Neuronal stem cell (in vitro differentiated cells): ENCODE measurements at places on chromosomes 11 and 22.
A peak's percentile ranks its signal among the peaks of the same experiment; 100 is the strongest.

GRCh38 chr11:29171360-29171950 is 845.4 kb downstream of the KCNA4 start:
- DNase-seq: no peak

- no peak for DNase-seq
Measured at GRCh38 chr11:92875473-92875872, 94.0 kb upstream of the MTNR1B start.

GRCh38 chr22:47796128-47796908 is 1033.9 kb downstream of the TBC1D22A start:
- DNase-seq: no peak

- no peak for DNase-seq
Measured at GRCh38 chr11:16193897-16194381, 162.4 kb downstream of the SOX6 start.

DNA sequence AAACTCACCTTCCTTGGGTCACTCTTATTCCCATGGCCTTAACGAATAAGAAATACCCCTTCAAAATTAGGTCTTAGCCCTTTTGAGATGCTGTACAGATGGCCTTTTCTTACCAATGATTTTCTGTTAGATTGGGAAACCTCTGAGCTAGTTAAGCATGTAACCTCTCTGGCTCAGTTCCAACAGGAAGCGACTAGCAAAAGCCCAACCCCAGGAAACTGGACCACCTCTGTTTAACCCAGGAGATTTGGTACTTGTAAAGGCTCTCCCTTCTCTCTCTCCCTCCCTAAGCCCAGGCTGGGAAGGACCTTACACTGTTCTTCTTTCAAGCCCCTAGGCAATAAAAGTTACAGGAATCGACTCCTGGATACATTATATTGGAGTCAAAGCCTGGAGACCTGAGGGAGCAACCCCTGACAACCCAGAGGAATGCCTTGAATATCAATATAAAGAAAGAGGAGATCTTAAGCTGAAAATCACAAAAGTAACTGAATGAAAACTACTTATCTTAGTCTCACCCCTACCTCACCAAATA is 11.7 kb downstream of the APIP start:
- no peak for DNase-seq

DNA sequence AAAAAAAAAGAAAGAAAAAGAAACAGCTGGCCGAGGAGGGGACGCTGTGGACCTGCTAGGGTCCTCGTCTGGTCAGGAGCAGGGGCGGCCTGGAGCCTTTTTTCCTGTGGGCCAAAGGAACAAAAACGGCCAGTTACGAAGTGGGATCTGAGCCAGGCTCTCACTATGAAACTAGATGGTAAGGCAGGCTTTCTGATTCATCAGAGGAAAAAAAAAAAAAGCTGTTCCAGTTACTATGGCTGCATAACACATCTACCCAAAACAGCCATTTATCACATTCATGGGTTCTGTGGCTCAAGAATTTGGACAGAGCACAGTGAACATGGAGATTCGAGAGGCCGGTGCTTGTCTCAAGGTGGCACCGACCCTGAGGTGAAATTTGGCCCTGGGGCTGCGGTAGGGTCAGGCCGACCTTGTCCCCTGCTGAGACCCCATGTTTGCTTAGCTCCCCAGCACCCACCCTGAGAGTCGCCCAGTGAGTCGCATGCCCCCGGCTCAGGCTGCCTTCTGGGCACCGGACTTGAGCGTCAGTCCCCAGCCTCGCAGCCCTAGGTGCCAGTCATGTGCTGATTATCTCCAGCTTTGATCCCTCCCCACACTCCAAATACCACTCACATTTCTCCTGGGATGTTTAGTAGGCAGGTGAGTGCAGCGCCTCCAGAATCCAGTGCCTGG is 34.2 kb downstream of the MRGPRD start:
- DNase-seq: no peak

GRCh38 chr22:35601743-35602615 is 15.2 kb downstream of the MB start:
- DNase-seq: no peak

- DNase-seq: no peak
Measured at GRCh38 chr11:88474655-88475054, 137.1 kb upstream of the CTSC start.

GRCh38 chr11:113249491-113249763 is 65.0 kb upstream of the TTC12 start:
- DNase-seq: no peak

GRCh38 chr11:69635804-69636511 is 5.0 kb upstream of the CCND1 start:
- DNase-seq: no peak

DNA sequence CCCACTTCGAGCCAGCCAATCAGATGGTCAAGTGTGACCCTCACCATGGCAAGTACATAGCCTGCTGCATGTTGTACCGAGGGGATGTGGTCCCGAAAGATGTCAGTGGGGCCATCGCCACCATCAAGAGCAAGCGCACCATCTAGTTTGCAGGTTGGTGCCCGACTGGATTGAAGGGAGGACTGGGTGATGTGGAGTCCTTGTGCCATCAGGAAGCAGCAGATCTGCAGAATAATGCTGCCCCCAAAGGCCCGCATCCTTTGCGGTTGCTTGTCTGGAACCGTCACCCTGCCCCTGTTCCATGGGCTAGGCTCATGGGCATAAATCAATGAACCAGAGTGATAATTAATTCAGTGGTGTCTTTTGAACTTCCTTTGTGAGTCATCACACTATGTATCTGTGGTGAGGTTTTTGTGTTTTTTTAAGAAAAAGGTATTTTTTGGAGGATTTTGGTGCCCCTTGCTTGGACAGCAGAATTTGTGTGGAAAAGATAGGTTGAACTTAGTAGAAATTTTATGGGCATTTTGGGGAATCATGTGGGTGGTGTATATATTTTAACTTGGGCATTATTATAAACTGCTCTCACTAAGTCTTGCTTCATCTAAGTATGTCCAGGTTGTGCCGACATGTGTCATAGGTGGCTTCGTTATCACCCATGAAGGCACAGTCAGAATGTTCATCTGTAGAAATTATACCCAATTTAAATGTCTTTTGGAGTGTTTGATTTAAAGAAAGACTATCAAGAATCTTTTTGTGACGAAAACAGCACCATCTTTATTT is 22.3 kb downstream of the LRRC74B start:
- DNase-seq: no peak

- no peak for DNase-seq
Measured at GRCh38 chr11:77660947-77661346, 23.4 kb upstream of the CLNS1A start.

DNA sequence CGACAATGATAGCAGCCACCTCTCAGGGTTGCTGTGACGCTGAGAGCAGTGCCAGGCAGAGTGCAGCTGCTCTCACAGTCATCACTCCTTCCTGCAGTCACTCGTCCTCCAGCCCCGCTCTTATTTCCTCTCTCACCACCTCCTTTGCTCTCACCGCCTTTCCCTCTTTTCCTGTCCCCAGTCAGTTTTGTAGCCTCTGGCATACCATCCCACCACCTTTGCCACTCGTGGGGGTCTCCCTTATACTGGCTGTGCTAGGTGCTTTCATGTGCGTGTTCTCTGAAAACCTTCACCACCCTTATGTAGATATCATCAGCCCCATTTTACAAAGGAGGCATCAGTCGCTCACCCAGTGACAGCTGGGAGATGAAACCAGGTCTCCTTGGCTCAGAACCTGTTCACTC is 19.3 kb upstream of the ST3GAL4 start:
- DNase-seq: no peak

- DNase-seq: no peak
Measured at GRCh38 chr11:103358251-103358650, 249.0 kb downstream of the DYNC2H1 start.

- no peak for DNase-seq
Measured at GRCh38 chr22:23305922-23306374, 125.6 kb downstream of the BCR start.

DNA sequence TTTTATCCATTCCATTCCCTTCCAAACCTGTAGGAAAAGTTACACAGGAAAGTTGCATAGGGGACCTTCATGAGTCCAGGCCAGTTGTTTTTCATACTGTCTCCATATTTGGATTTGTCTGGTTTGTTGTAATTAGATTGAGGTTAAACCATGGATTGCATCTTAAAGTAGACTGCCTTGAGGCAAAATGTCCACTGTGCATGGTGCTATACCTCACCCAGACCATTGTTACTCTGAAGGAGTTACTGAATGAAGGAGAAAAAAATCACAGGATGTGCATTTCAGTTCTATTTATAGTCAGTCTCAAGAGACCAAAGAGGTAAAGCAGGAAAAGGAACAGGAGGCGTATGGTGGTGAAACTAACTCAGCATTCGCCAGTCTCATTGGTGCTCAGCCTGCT is 29.6 kb upstream of the L3MBTL2 start:
- DNase-seq: no peak

- no peak for DNase-seq
Measured at GRCh38 chr11:91158891-91159537, 936.2 kb upstream of the CHORDC1 start.

- no peak for DNase-seq
Measured at GRCh38 chr22:42820045-42820763, 36.9 kb downstream of the ARFGAP3 start.

GRCh38 chr11:104164028-104164520 is at the start of gene PDGFD:
PDGFD (minus strand) TSS chr11:104164147.
- peak; percentile 78 for DNase-seq

- DNase-seq: no peak
Measured at GRCh38 chr11:68721075-68721474, 30.2 kb downstream of the TESMIN start.

- DNase-seq: peak; percentile 49
Measured at GRCh38 chr22:46803031-46803880, 40.8 kb downstream of the TBC1D22A start.

- DNase-seq: no peak
Measured at GRCh38 chr11:1422481-1422880, 32.7 kb downstream of the BRSK2 start.

DNA sequence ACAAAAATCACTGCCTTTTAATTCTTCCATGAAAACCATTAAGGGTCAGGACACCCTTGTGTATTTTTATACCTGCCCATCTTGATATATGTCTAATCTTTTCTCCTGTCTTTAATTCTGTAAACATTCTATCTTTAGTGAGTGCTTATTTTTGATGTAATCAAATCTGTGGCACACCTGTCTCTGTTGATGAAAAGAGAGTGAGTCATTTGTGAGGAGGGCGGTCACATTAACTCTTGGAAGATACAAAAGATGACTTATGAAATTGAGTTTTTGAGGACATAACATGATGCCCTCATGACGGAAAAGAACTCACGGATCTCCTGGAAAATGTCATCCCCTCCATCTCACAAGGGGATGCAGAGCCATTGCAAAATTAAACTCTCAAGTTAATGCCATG is 206.5 kb upstream of the PGR start:
- no peak for DNase-seq

DNA sequence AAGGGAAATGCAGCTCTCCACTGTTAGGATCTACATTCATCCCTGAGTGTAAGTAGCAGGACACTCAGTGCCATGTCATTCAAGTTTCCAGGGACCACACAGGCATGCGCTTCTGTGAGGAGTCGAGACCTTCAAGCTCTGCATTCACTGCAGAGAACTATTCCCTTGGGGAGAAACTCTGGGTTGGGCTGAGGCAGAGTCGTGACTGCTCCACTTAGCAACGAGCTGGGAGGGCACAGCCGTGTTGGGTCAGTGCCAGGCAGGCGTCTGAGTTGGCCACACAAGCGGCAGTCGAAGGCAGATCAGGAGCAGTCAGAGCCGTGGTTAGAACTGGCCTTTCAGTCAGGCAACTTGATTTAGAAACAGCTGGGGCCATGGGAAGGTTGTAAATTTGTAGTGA is 14.7 kb downstream of the MPEG1 start:
- DNase-seq: no peak

- no peak for DNase-seq
Measured at GRCh38 chr11:2811206-2812091, 74.1 kb downstream of the CDKN1C start.

- no peak for DNase-seq
Measured at GRCh38 chr11:1234054-1234720, 11.3 kb downstream of the MUC5B start.

DNA sequence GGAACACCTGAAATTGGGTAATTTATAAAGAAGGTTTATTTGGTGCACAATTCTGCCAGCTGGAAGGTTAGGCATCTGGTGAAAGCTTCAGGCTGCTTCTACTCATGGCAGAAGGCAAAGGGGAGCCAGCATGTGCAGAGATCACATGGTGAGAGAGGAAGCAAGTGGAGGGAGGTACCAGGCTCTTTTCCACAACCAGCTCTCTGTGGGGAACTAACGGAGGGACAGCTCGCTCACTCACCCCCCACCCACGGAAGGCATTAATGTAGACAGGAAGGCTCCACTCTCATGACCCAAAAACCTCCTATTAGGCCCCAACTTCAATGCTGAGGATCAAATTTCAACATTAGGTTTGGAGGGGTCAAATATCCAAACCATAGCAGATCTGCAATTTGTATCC is 75.6 kb upstream of the ARHGAP32 start:
- DNase-seq: no peak

DNA sequence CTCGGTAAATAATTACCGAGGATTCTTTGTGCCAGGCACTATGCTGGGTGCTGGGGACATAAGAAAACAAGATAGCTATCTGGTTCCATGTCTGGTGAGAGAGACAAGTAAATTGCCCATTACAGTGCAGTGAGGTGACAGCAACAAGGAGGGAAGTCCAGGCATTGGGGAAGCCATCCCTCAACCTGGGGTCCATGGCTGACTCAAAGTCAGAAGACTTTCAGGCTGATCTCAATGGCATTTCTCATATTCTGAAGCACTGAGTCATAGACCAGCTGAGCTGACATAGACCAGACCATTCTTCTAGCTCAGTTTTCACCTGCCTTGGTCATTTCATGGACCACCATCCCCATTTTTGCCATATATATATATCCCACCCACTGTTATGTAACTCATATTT is 158.8 kb downstream of the TTC17 start:
- DNase-seq: no peak

DNA sequence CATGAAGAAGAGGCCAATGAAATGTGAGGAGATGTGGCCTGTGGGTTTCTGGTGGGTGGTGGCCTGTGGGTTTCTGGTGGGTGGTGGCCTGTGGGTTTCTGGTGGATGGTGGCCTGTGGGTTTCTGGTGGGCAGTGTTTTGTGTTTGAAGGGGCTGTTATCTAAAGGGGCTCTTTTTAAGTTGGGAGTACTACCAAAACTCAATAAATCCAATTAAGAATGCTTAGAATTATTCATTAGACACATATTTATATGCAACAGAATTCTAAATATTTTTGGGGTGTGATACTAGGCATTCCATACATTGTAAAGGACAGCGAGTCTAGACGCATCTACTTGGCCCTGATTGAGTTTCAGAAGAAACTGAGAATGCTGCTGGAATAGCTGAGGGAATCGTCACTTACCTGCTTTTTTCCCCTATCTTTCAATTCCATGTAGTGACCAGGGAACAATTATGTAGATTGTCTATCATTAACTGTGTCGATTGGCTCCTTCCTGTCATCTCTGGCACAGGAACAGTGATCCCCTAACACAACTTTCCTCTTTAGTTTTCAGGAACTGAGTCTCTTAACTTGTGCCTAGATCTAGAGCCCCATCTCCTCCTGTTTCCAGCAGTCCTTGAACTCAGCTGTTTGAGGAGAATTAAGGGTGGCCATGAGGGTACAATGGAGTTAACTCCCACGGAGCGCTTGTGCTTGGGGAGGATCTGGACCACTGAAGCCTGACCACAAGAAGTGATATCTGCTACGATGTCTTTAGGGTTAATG is 37.3 kb upstream of the TOP3B start:
- DNase-seq: no peak
